GM12864 (cell line): ENCODE measurements at places on chromosomes 13 and 19.

- DNase-seq = no peak
Observed at GRCh38 chr19:34990578-34991192, 9.4 kb upstream of the GRAMD1A start.

GRCh38 chr13:28796938-28797257 is 23.2 kb upstream of the MTUS2 start:
- no peak for DNase-seq

DNA sequence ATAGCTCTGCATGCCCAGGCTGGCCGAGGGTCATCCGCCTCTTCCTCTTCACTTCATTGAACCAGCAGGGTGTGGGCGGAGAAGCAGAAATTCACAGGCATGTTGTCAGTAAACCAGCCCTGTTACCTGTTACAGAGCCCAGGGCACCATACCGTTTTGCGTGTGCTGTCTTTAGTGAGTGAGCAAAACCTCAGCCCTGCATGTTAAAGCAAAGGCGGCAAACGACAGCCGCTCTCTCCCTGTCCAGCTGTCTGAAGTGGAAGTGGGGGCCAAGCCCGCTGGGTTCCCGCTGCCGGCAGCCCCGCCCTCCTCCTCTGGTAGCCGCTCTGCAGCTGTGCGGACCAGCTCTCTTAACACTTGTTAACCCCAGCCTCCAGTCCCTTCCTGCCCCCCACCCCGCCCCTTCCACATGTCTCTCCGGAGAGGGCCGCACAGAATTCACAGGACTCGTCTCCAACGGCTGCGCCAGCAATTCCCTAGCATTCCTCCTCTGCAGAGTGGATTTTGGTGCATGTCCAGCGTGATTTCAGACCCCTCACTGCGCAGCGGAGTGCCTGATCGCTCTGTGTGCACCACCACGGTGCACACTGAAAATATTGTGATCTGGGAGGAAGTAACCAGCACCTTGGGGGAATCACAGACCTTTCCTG is 12.7 kb downstream of the KLHL26 start:
- DNase-seq = no peak

GRCh38 chr13:42876270-42876714 is 94.9 kb downstream of the FAM216B start:
- peak; percentile 53 for DNase-seq

DNA sequence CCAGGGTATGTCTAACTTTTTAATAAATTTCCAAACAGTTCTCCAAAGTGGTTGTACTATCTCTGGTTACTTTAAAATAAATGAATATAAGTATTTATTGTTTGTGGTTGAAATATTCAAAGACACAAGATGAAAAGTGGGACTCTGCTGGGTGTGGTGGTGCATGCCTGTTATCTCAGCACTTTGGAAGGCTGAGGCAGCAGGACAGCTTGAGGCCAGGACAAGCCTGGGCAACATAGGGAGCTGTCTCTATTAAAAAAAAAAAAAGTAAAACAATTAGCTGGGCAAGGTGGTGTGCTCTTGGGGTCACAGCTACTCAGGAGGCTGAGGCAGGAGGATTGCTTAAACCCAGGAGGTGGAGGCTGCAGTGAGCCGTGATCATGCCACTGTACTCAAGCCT is 10.4 kb downstream of the PNMA8A start:
- DNase-seq = no peak

- no peak for DNase-seq
Observed at GRCh38 chr13:73932091-73932490, 202.1 kb downstream of the KLF12 start.

GRCh38 chr13:106145997-106146864 is 389.2 kb downstream of the EFNB2 start:
- no peak for DNase-seq

DNA sequence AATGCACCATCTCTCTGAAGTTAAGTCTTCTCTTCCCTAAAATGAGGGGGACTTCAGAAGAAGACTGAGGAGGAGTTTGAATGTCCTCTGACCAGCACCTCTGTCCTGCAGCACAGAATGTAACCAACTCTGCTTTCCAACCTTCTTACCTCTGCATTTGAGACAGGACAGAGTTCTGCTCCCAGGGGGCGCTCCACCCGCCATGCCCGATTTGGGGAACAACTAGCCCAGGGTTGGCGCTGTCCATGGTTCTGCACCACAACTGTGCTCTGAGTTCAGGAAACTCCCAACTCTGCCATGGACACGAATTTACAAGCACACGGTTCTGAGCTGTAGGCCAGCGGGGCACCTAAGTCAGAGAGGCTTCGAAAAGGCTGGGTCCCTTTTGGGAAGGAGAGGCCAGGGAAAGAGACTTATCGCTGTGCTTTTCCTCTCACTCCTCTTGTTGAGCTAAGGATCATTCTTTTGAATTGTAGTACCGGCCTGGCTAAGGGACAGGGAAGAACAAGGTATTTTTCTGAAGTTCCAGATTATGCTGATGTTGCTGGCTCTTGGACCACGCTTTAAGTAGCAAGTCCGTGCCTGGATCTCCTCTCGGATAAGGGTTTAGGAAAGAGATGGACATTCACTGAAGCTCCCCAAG is 22.2 kb downstream of the SIGLEC5 start:
- DNase-seq = no peak

GRCh38 chr19:40803857-40804782 is 5.1 kb downstream of the EGLN2 start:
- DNase-seq = peak; percentile 79

- no peak for DNase-seq
Observed at GRCh38 chr13:44648392-44649103, 72.4 kb upstream of the TSC22D1 start.

GRCh38 chr19:36409841-36410240 is 8.6 kb downstream of the ZFP82 start:
- no peak for DNase-seq

DNA sequence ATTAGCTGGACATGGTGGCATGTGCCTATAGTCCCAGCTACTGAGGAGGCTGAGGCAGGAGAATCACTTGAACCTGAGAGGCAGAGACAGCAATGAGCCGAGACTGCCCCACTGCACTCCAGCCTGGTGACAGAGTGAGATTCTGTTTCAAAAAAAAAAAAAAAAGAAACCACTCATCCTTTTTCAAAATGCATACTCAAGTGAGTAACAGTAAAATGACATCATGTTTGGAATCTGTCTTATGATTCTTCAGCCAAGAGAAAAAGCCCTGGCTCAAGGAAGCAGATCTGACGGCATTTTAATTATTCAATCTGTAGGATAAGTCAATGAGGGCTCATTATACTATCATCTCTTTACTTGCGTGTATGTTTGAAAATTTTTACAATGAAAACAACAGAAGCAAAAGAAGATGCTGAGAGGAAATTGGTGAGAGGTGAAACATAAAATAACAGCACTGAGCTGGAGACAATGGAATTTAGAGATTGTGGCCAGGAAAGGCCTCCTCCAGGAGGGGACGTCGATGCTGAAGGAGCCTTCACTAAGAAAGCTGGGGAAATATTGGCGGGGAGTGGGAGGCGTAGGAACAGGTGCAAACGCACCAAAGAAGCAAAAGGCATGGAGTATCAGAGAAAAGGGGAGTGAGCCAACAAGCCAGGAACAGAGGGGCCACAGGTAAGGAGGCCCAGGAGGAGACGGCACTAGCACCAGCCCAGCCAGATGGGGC is 12.9 kb upstream of the CCNE1 start:
- no peak for DNase-seq

DNA sequence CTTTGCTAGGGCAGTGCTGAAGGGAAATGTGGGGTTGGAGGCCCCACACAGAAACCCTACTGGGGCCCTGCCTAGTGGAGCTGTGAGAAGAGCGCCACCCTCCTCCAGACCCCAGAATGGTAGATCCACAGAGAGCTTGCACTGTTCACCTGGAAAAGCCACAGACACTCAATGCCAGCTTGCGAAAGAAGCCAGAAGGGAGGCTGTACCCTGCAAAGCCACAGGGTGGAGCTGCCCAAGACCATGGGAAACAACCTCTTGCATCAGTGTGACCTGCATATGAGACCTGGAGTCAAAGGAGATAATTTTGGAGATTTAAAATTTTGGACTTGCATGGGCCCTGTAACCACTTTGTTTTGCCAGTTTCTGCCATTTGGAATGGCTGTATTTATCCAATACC is 615.4 kb upstream of the MIR17HG start:
- DNase-seq = no peak

GRCh38 chr13:50208826-50209335 is 193.6 kb downstream of the KCNRG start:
- no peak for DNase-seq

- DNase-seq = no peak
Observed at GRCh38 chr19:19588546-19588945, 29.9 kb downstream of the PBX4 start.

- DNase-seq = no peak
Observed at GRCh38 chr19:38003438-38004185, 96.6 kb downstream of the SIPA1L3 start.

GRCh38 chr13:34300559-34300958 is 482.6 kb downstream of the RFC3 start:
- no peak for DNase-seq
